ENCODE measurements at places on chromosomes 6 and 20. TPM values are rescaled to one million over a fixed set of nuclear protein-coding genes. Genes with fewer than 3 reads are reported as not detected.

GRCh38 chr6:151101816-151102694 lies 137.7 kb upstream of the AKAP12 start:
- H3K36me3 ChIP-seq, result peaks cover 3% of the 10 kb centered on the region
- H3K27me3 ChIP-seq, result no peaks in the 10 kb centered on the region
- H3K4me3 ChIP-seq, result no peak overlapping the region

- no peak overlapping the region for H3K4me3 ChIP-seq
- no peak for DNase-seq
- H3K27ac ChIP-seq, result no peak overlapping the region
Measured at GRCh38 chr6:40545954-40546353, 41.2 kb downstream of the LRFN2 start.

Gene PKIB
- not detected for total RNA-seq

- peaks cover 17% of the 10 kb centered on the region for H3K36me3 ChIP-seq
- DNase-seq, result no peak
- H3K27ac ChIP-seq, result peak overlapping the region; percentile 27
- H3K4me1 ChIP-seq, result peaks cover 7% of the 10 kb centered on the region
Measured at GRCh38 chr6:57135885-57136284, 36.2 kb upstream of the BAG2 start.

DNA sequence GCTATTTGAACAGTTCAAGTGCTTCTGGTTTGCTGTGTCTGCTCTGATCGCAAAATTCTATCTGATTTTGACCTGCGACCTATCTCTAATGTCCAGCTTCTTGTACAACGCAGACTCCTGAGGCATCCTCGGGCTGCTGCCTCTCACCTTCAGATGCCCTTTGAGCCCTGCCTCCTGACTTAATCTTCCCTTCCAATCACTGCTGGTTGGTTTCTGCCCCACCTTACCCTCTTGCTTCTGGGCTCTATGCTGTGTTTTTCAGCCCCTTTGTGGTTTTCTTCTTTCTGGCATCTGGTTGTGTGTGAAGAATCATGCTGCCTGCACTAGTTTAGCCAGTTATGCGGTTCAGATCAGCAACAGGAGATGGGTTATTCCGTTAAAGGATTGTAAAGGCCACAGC lies 131.2 kb upstream of the THEMIS start:
- peaks cover 4% of the 10 kb centered on the region for H3K27me3 ChIP-seq
- no peak overlapping the region for H3K27ac ChIP-seq
- H3K36me3 ChIP-seq, result no peaks in the 10 kb centered on the region
- DNase-seq, result no peak

GRCh38 chr6:2754911-2755310 lies 4.2 kb upstream of the MYLK4 start:
- peaks cover 52% of the 10 kb centered on the region for H3K27me3 ChIP-seq
- no peak overlapping the region for H3K27ac ChIP-seq
- H3K36me3 ChIP-seq, result no peaks in the 10 kb centered on the region
- no peak for DNase-seq
- no peak overlapping the region for H3K4me3 ChIP-seq
- H3K4me1 ChIP-seq, result peaks cover 3% of the 10 kb centered on the region

DNA sequence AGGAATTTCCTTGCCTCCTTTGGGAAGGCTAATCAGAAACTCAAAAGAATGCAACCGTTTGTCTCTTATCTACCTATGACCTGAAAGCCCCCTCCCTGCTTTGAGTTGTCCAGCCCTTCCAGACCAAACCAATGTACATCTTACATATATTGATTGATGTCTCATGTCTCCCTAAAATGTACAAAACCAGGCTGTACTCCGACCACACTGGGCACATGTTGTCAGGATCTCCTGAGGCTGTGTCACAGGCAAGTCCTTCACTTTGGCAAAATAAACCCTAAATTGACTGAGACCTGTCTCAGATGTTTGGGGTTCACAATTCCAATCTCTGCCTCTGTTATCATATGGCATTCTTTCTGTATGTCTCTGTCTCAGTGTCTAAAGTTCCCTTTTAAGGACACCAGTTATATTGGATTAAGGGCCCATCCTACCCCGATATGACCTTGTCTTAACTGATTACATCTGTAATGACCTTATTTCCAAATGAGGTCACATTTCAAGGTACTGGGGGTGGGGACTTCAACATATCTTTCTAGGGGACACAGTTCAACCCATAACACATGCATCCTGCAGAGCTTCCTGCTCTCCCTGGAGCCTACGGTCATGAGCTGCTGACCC lies 513.5 kb upstream of the JARID2 start:
- H3K4me1 ChIP-seq, result peaks cover 46% of the 10 kb centered on the region
- peak overlapping the region; percentile 61 for H3K4me3 ChIP-seq
- H3K27me3 ChIP-seq, result no peaks in the 10 kb centered on the region
- no peak for DNase-seq
- no peaks in the 10 kb centered on the region for H3K36me3 ChIP-seq

Gene PGBD1
- total RNA-seq, result 1.1 TPM

GRCh38 chr20:53712212-53712977 lies 118.8 kb upstream of the ZNF217 start:
- no peak overlapping the region for H3K4me3 ChIP-seq
- DNase-seq, result no peak
- peaks cover 2% of the 10 kb centered on the region for H3K36me3 ChIP-seq
- peaks cover 24% of the 10 kb centered on the region for H3K4me1 ChIP-seq
- H3K27ac ChIP-seq, result no peak overlapping the region
- no peaks in the 10 kb centered on the region for H3K27me3 ChIP-seq

DNA sequence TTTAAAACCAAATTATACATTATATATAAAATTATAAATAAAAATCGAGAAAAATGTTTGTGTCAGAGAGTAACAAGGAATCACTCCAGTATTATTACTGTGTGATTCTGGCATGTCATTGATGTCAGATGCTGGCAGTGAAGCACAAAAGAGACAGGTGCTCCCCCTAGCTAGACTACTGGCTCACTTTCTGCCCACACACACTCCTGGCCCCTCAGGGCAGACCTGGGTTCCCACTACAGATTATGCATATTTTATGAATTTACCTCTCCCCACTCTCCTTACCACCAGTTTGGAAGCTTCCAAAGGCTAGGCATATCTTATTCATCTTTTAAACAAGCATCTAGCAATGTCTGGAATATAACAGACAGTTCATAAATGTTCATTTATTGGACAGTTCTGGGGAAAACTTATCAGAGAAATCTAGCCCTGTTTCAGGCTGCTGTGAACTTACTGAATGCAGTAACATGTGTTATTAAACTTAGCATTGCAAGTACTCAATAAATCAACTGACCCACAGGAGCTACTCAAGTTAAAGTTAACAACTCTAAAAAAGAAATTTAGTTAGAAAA lies 12.8 kb downstream of the SNX3 start:
- H3K4me3 ChIP-seq, result no peak overlapping the region
- no peak for DNase-seq
- peaks cover 19% of the 10 kb centered on the region for H3K4me1 ChIP-seq
- H3K27me3 ChIP-seq, result no peaks in the 10 kb centered on the region
- H3K27ac ChIP-seq, result no peak overlapping the region

DNA sequence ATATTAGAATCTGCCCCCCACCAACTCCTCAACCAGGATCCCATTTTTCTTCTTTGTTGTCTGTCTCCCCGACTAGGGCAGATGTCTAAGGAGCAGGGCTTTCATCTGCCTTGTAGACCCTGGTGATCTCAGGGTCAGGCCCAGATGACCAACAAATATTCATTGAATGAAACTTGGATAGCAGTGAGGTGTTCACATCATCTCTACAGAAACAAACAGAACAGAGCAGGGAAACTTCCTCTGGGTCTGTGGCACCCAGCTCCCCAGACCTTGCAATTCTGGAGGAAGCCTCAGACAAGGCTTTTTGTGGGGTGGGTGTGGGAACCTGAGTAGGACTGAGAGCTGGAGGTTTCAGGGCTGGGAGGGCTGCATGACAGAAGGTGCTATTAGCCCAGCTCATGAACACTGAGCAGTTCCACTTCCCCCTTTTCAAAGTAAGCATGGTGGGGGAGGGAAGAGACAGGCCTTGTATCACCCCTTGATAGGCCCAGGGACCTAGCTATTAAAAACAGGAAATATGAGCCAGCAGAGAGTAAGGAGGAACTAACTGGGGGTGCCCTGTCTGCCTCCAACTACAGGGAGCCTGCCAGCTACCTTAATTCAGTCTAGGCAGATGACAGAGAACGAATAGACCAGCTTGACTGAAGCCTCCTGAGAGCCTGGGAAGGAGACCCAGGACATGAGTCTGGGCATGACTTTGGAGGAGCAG lies 37.3 kb upstream of the TOP1 start:
- peaks cover 28% of the 10 kb centered on the region for H3K4me1 ChIP-seq
- peak overlapping the region; percentile 65 for H3K27ac ChIP-seq
- H3K36me3 ChIP-seq, result no peaks in the 10 kb centered on the region

DNA sequence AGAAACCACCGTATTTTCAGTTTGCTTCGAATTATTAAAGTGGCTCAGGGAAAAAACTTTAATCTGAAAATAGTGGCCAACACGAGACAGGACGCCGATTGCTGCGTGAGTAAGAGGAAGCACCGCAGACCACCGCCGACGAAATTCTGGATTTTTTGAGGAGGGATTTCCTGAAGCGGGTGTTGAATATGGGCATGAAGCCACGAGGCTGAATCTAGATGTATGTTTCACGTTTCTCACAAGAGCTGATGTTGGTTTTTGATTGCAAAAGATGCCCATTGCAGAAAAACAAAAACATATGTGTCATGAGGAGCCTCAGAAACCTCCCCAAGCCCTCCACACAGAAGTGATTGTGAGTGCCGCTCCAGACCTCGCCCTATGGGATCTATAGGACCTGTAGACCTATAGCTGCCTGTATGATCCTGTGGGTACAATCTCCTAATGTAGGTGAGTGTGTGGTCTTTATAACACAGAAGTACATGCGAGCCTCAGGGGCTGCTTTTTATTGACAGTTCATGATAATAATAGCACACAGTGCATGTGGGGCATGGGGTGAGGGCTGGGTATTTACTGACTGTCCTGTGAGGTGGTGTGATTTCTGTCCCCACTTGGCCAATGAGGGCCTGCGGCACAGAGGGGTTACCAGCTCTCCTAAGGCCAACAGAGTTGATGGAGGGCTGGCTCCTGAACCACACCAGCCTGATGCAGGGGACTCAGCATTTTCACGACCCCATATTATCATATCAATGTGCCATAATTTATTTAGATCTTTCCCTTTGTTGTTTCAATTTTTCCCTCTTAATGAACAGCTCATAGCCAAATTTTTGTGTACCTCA lies 243.9 kb downstream of the DLL1 start:
- no peak overlapping the region for H3K4me3 ChIP-seq
- peaks cover 15% of the 10 kb centered on the region for H3K27me3 ChIP-seq
- no peak overlapping the region for H3K27ac ChIP-seq
- peaks cover 2% of the 10 kb centered on the region for H3K4me1 ChIP-seq

Gene PRDM13
- not detected for total RNA-seq

GRCh38 chr6:165662041-165662748 lies 846 bp downstream of the PDE10A start:
- H3K4me1 ChIP-seq, result peaks cover 8% of the 10 kb centered on the region
- no peak overlapping the region for H3K27ac ChIP-seq
- H3K36me3 ChIP-seq, result peaks cover 5% of the 10 kb centered on the region

- H3K27me3 ChIP-seq, result peaks cover 29% of the 10 kb centered on the region
- no peaks in the 10 kb centered on the region for H3K4me1 ChIP-seq
- H3K27ac ChIP-seq, result no peak overlapping the region
Measured at GRCh38 chr6:152420696-152421095, 216.5 kb downstream of the SYNE1 start.

DNA sequence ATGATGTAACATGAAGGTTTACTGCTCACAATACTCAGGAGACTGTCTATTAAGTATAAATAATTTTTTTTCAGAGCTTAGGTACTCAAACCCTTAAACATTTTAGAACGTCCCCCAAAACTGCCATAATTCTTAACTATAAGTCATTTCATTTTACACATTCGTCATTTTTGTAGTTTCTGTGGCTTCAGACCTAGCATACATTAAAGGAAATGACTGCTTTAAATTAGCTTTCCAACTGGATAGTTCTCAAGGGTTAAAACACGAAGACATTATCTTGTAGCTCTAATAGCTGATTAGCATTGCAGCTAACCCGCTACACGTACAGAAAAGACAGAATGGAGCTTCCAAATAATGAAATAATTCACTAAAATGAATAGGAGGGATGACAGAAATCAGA lies 24.9 kb upstream of the PLN start:
- H3K36me3 ChIP-seq, result peaks cover 11% of the 10 kb centered on the region
- H3K4me3 ChIP-seq, result no peak overlapping the region
- peaks cover 29% of the 10 kb centered on the region for H3K4me1 ChIP-seq
- H3K27me3 ChIP-seq, result no peaks in the 10 kb centered on the region
- no peak for DNase-seq
- no peak overlapping the region for H3K27ac ChIP-seq

GRCh38 chr6:95232446-95232845 lies 344.9 kb upstream of the MANEA start:
- no peaks in the 10 kb centered on the region for H3K4me1 ChIP-seq
- no peaks in the 10 kb centered on the region for H3K36me3 ChIP-seq
- DNase-seq, result no peak
- H3K27ac ChIP-seq, result no peak overlapping the region
- peaks cover 5% of the 10 kb centered on the region for H3K27me3 ChIP-seq
- no peak overlapping the region for H3K4me3 ChIP-seq

Gene ELOVL2
- not detected for total RNA-seq

- H3K36me3 ChIP-seq, result no peaks in the 10 kb centered on the region
- H3K27me3 ChIP-seq, result no peaks in the 10 kb centered on the region
- H3K4me3 ChIP-seq, result peak overlapping the region; percentile 71
- H3K4me1 ChIP-seq, result peaks cover 25% of the 10 kb centered on the region
- DNase-seq, result no peak
- peak overlapping the region; percentile 92 for H3K27ac ChIP-seq
Measured at GRCh38 chr6:5175635-5176034, 85.1 kb downstream of the LYRM4 start.

Measured in T-helper 17 cell (primary cell).